NCI-H446 (cell line): ENCODE measurements at places on chromosomes 11 and 22.

- no peak for DNase-seq
Measured at GRCh38 chr11:56333156-56333555, 12.7 kb upstream of the OR8K1 start.

GRCh38 chr11:110434952-110435779, 5.4 kb downstream of the FDX1 start:
- no peak for DNase-seq

DNA sequence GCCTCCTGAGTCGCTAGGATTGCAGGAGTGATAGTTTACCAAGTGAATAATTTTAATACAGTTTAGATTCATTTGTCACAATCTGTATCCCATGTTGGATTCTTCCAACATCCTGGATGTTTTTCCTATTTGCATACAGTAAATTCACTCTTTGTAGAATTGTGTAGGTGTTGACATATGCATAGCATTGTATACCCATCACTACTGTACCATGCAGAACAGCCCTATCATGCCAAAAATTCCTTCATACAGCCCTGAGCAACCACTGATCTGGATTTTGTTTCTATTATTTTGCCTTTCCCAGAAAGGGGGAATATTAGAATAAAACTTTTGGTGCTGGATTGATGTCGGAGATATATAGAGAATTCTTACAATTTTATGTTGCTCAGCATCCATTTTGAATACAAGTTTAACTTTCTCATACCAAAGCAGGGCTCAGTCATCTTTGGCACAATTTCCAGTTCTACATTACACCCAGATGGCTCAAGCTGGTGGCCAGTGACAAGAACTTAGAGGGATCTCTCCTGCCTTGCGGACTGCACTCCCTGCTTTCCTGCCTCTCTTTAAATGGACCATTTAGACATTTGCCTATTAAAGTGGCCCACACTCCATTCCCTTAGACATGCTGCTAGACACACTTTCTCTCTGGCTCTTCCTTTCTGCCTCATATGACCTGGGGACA, 45.4 kb upstream of the CFAP300 start:
- DNase-seq, result no peak

GRCh38 chr11:45928535-45929215, 6.2 kb downstream of the LARGE2 start:
- no peak for DNase-seq

GRCh38 chr11:76153571-76153923, 52.8 kb downstream of the WNT11 start:
- no peak for DNase-seq

DNA sequence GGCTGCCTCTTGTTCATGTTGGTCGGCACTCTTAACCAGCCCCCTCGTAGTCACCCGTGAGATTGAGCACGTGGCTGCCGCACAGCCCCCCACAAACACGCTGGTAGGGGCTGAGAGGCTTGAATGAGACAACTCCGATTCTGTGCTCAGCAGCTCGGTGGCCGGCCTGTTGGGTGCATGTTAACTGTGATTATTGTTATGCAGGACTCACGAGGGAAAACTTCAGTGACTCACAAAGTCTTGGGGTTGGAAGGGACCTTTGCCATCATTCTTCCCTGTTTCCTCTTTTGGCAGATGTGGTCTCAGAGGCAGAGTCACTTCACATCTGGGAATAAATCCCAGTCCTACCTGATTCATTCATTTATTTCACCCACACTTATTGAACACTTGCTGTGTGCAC, 75.2 kb downstream of the ADAMTS15 start:
- no peak for DNase-seq

- DNase-seq, result no peak
Measured at GRCh38 chr22:36334081-36334820, 53.5 kb downstream of the MYH9 start.

DNA sequence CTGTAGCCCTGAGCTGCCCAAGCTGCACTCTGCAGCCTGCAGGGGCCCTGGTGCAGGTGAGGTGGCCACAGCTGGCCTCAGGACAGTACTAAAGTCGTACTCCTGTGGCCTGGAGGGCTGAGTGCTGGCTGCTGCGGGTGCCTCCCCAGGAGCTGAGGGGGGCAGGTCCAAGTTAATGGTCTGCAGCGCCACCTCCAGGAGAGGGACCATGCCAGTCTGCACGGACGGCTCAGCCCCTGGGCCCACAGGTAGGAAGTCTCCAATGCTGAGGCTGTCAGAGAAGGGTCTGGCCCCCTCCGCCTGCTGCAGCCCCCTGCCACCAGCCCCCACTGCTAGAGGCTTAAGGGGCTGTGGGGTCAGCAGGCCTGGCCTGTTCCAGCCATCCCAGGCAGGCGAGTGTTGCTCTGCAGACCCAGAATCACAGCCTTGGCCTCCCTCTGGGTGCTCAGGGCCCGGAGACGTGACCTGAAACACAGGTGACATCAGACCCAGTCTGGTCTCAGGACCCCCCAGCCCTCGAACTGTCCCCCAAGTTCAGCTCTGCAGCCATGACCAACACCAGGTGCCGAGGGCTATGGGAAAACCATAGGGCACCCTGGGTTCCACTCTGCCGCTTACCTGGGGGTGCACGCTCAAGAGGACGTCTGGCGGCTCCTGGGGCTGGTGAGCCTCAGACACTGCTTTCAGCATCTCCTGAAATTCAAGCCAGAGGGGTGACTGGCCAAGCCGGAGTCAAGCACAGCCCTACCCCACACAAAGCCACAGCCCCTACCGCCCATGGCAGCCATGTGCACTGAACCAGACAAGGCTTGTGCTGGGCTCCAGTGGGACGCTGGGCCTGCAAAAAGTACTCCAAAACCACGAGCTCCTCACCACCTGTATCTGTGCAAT, 20.8 kb downstream of the SELENOO start:
- no peak for DNase-seq

DNA sequence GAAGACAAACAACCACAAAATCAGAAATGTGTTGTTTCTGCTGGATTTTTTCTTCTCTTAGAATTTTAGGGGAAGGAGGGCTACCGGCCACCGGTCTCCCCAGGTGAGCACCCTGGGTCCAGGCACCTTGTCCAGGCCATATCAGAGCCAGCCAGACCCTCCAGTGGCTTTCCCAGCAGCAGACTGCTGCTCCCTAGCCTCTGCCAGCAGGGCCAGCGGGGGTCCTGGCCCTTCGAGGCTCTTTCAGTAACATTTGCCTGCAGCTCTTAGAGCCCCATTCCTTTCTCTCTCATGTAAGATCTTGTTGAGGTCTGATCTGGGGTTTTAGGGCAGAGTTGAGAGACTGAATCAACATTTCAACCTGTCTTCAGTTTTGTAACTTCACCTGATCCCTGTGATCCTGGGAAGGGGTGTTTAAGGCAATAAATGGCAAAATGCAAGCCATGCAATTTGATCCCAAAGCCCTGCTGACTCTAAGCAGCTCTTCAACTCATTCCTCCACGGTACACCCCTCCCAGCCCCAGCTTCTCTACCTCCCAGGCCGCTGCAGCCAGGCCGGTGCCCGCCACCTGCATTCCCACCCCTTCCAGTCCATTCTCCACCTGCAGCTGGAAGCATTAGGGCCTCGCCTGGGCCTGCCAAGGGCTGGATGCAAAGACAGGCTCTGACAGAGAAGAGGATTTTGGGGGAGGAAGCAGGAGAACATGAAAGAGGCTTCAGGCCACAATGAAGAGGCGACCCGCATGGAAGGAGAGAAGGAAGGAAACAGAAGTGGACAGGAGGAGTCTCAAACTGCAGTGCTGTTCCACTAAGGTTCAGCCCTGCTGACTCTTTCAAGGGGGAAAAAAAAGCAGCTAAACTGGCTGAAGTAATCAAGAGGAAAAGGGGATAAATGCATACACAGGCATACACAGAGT, 113.0 kb upstream of the FGF3 start:
- DNase-seq, result no peak

GRCh38 chr11:35335226-35335625, 84.1 kb downstream of the SLC1A2 start:
- DNase-seq, result no peak

DNA sequence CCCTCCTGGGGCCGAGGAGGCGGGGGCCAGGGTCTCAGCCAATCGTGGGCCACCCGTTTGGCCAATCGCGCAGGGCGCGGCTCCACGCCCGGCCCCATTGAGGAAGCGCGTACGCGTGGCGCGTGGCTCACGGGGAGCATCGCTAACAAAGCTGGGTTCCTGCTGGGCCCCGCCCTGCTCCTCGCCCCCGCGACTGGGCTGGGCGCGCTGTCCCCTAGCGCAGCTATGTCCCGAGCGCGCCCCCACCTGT, 614 bp upstream of the ASCL2 start:
- no peak for DNase-seq

- no peak for DNase-seq
Measured at GRCh38 chr11:121117788-121118187, 16.7 kb downstream of the TECTA start.

- no peak for DNase-seq
Measured at GRCh38 chr11:1733716-1734640, 16.4 kb downstream of the IFITM10 start.

DNA sequence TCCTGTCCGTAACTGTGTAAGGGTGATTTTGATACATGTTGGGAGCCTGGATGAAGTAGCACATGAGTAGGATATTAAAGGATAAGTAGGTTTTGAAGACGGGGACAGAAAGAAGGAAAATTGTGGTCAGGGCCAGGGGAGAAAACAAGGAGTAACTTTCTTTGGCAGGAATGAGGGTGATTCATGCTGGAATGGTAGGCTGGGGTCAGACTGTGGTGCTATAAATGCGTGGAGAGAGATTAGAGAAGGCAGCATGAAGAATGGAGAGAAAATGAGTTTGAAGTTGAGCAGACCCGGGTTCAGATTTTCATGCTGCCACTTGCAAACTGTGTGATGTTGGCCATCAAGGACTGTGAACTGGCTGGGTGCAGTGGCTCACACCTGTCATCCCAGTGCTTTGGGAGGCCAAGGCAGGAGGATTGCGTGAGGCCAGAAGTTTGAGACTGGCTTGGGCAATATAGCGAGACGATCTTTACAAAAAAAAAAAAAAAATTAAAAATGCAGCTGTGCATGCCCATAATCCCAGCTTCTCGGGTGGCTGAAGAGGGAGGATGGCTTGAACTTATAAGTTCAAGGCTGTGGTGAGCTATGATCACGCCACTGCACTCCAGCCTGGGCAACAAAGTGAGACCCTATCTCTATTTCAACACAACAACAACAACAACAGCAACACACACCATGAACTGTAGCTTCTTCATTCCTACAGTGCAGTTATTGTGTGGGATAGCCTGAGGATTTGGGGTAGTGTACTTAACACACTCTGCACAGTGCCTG, 22.3 kb downstream of the ZBTB16 start:
- DNase-seq, result no peak

DNA sequence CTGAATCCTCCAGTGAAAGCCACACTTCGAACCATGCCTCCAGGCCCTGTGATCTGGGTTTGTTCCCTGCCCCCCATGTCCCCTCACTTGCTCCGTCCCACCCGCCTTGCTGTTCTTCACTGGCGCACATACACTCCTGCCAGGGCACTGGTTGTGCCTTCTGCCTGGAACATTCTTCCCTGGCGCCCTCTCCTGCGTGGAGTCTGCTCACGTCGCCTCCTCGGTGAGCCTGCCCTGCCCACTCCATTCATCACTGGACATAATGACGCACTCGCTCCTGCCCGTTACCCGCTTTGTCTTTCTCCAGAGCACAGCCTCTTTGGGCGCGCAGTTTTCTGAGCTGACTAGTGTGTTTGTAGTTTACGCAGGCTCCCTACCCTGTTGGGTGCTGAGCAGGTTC, 21.0 kb upstream of the MIEF1 start:
- DNase-seq, result no peak

DNA sequence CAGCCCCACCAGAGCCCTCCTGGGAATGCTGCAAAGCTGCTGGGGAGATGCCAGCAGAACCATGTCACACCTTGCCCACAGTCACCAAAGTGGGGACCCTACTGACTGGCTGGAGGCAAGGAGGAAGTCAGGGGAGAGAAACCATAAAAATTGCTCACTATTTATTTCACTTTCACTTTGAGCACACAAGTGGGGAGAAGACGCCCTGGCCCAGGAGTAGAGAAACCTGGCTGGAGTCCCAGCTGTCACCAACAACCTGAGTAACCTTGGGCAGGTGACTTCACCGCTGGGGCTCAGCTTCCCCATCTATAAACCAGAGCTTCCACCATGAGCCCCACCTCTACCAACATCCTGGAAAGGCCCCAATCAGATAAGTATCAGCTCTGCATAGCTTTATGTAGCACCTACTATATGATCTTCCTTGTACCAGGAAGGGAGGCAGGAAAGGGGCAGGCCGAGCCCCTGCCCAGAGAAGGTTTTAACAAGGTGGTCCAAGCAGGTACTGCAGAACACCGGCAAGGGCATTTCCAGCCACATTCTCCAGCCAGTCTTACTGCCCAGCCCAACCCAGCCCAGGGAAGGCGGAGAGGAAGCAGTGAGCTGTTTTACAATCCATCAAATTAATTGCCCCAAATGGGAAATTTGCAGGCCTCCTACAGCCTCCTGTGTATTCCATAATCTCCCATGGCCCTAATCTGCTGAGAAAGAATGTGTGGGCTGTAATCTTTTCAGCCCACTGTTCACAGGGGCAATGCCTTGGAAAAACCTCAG, 27.6 kb downstream of the PLEKHA7 start:
- DNase-seq, result no peak

GRCh38 chr22:38697425-38698089, 3.2 kb downstream of the JOSD1 start:
- no peak for DNase-seq

- no peak for DNase-seq
Measured at GRCh38 chr11:1555713-1556153, 16.3 kb downstream of the DUSP8 start.

DNA sequence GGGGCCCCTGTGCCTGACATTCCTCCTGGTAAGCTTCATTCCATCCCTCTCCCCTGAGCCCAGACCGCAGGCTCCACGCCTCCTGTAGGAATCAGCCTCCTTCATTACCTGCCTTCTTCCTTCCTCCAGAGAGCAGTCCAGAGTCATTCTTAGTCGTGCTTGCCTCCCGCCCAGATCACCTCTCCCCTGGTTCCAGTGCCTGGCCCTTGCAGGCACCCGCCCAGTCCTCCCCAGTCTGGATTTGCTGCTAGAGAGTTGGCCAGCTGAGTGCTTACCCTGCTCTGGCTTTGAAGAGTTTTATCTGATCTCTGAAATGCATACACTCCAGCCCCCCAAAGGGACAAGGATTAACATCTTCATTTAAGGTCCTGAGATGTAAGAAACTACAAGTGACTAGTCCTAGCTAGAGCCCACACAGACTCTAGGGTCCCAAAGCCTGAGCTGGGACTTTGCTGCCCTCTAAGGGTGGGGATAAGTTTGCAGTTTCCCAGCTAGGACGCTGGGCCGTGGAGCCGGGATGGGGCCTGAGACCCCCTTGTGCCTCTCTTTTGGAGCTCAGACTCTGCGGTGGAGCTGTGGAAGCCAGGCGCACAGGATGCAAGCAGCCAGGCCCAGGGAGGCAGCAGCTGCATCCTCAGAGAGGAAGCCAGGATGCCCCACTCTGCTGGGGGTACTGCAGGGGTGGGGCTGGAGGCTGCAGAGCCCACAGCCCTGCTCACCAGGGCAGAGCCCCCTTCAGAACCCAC, 1.6 kb downstream of the NR1H3 start:
- DNase-seq, result no peak

GRCh38 chr22:46764779-46765485, 2.5 kb downstream of the TBC1D22A start:
- no peak for DNase-seq

DNA sequence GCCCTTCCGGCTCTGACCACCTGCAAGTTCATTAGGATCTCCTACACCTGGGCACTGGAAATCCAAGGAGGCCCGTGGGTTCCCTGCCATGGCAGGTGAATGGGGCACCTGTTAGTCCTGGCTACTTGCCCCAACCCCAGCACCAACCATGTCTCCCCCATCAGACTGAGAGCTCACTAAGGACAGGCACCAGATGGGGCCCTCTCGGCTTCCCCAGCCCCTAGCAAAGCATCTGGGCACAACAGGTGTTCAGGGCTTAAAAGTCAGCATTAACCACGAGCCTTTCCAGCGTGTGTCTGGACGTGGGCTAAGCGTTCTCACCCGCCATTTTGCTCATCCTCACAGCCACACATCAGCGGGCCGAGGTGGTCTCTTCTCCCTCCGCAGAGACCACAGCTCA, 2.2 kb downstream of the SULT4A1 start:
- no peak for DNase-seq
